ENCODE measurements at places on chromosomes 3 and 15. TPM values are rescaled to one million over a fixed set of nuclear protein-coding genes. Genes with fewer than 3 reads are reported as not detected.
A peak's percentile ranks its signal among the peaks of the same experiment; 100 is the strongest.

- no peak for DNase-seq
These were observed 305.1 kb downstream of the GAP43 start for GRCh38 chr3:115928376-115928775.

DNA sequence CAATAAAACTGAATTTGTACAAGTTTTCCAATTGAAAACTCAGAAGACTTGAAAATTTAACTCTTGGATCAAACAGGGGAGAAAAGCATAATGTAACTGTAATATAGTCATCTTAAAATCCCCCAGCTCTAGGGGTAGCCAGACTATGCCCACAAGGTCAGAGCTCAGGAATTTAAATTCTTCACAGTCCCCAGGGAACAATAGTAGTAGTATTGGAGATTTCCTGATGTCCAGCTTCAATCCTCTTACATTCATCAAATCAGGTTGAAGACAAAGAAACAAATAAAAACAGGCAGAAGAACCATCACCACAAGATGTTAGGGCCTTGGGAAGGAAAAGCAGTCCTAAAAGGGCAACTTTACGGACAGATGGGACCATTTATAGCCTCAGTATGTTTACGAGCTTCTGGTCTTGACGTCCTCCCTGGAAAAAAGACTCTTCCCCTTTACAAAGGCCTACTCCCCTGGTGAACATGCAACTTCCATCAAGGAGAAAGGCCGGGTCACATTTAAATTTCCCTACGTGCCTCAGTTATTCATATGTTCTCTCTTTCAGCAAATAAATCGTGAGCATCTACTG is 96.8 kb downstream of the PLCH1 start:
- no peak for DNase-seq

DNA sequence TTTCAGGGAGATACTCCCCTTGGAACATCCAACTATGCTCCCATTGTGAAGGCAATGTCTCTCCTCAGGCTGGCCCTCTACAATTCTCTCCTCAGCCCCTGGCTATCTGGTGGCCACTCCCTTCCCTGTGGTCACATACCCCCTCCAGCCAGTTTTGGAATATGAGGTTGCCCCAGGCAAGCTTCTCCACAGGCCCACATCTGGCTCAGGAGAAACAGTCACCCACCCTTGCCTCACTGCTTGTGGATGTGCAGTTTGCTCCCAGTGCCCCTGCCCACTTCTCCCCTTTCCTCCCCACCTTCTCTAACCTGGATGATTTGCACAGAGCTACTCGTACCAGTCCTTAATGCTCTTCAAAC is 15.7 kb upstream of the TIPARP start:
- no peak for DNase-seq

DNA sequence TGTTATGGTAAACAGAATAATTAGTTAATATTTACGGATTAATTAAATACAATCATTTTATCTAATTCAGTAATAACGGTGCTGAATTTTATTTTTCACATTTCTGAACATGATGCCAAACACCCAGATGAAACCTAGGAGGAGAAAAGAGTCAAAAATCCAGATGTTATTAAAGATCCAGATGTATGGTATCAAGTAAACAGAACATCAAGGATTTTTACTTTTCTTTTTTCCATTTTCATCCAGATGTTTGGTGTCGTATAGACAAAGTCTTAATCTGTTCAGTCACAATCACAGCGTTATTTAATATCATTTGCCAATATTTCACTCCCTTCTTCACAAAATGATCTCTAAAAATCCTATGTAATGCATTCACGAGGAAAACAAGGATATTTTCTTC is 64.0 kb upstream of the NR2F2 start:
- DNase-seq: no peak

- DNase-seq: no peak
These were observed 17.5 kb downstream of the ABCF3 start for GRCh38 chr3:184203526-184203925.

DNA sequence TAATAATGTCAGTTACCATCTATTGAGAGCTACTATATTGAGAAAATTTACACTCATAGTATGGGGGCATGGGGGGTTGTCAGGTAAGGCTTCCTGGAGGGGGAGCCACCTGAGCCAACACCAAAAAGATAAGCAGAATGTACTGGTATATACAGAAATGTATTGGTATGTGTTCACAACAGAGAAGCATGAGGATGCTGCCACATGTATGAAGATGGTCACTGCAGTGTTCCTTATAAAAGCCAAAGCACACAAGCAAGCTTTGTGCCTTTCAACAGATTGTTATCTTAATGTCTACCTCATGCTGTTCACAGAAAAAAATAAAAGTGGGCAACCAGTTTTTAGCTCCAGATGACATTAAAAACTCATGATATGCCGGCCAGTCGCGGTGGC is 149.0 kb downstream of the MAGI1 start:
- DNase-seq: no peak

DNA sequence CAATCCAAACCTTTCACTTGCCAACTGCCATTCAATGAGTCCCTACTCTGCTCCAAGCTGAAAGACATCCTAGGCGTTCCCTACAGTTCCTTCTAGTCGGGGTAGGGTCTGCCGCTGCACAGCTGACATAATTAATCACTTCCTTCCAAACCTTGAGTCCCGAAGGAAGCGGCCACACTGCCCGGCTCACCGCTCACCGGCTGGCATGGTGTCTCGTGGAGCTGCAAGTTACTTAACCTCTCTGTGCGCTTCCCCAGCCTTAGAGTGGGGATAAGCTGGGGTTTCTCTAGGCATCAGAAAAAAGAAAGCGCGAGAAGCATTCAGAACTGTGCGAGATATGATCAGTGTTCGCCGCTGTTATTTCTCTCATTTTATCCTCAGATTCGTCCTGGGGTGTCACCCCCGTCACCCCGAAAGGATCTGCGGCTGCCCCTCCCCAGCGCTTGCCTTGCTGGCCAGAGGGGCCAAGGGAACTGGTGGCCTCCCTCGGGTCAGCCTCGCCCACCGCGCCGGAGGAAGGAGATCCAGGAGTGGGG is 748 bp downstream of the MRPS25 start:
- peak; percentile 37 for DNase-seq

GRCh38 chr3:150419959-150420358 is 11.9 kb downstream of the TSC22D2 start:
- no peak for DNase-seq

DNA sequence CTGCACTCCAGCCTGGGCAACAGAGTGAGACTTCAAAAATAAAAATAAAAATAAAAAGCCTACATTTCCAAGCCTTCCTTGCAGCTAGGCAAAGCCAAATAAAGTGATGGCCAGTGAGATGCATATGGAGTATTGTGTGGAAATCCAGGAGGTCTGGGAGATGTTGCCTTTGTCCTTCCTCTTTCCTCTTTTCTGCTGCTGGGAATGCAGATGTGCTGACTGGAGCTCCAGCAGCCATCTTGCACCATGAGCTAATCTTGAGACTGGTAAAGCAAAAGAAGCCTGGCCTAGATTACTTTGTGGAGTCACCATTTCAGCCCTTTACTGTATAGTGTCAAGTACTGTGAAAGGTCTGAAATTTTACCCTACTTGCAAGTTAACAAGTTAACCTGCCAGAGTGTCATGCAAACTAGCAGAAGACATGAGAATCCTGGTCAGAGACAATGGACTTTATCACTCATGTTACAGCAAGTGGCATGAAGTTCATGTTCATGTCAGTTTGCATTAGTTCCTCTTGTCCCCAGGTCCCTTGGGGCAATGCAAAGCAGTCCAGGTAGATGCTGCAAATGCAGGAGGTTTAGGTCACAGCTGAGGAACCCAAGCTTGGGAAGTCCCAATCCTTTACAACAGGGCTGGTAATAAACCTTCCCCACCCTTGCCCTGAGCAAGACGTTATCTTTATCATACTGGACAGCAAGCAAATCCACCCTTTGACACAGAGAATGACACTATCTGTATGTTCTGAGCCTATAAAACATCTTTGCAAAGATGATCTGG is 103.1 kb downstream of the TLE3 start:
- DNase-seq: no peak

DNA sequence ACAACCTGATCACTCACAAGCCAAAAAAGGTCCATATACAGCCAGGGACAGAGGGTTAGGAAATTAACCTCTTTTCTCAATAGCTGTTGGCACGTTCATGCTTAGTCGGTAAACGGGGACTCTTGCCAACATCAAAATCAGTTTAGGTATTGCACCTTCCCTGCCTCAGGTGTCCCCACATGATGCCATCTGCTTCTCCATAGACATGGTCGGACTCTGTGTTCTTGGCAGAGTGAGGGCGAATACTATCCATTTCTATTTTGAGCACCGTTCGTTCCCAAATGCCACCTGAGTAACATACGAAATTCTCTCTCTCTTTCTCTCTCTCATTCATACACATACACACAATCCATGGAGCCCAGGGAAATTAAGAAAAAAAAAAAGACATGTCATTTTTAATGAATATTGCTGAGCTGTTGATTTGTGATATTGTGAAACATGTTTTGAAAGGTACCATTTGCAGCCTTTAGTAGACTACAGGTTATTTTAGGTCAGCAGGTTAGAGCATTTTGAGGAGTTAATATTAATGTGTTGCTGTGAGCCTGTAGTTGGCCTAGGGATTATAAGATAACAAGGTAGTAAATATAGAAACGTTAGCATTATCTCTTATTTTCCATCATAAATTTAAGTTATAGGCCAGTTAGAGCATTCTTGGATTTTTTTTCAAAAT is 78.5 kb downstream of the GHSR start:
- DNase-seq: no peak

DNA sequence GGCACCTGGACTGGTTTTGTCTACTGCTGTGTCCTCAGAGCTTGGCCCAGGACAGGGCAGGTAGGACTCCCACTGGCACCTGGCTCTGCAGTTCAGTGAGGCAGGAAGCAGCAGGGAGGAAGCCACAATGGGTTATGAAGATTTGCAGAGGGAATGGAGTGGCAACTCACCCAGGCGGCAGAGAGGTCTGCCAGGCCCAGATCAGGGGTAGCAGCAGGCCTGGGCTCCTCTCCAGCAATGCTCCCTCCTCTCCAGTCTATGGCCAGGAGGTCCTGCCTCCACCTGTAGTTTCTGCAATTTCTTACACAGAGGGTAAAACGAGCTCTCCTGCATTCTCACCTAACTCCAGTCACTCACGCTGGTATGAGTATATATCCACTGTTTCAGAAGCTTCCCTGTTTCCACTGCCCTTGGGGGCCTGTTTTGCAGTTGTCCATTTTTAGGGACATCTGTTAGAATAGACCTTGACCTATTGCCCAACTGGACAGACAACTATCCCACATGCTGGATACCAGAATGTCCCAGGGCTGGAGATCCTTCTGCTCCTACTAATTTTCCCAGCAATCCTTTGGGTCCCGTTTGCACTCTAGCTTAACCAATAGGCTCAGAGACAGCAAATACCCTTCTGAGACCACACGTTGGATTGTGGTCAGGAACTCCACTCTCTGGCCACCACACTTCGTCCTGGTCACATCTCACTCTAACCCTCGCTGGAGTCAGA is 35.2 kb downstream of the HMCES start:
- DNase-seq: no peak

- DNase-seq: peak; percentile 41
These were observed 88.9 kb downstream of the PTPRG start for GRCh38 chr3:61650276-61650675.

DNA sequence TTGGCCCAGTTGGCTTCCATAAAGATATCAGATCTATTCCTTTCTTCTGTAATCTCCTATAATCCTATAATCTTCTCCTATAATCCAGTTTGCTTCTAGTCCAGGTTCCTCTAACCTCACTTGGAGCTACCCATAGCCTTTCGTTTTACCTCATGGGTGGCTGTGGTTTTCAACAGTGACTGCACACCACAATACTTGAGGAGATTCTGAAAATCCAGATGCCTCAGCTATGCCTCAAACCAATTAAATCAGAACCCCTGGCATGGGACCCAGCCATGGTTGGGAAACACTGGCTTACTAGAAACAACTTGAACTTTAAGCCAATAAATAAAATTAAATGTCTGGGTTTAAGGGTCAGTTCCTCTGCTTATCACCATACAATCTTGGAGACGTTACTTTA is 86.1 kb upstream of the NTRK3 start:
- no peak for DNase-seq

- peak; percentile 78 for DNase-seq
These were observed 169.4 kb downstream of the TBC1D2B start for GRCh38 chr15:77907824-77908751.

- no peak for DNase-seq
These were observed 11.5 kb downstream of the SEMA7A start for GRCh38 chr15:74422265-74422651.

Gene XIRP1
- polyA plus RNA-seq: 0.40 TPM

Gene DYNLT2B
- 14.6 TPM for polyA plus RNA-seq

Gene GPR171
- polyA plus RNA-seq: 0.44 TPM

Gene LRRC34
- 1.2 TPM for polyA plus RNA-seq

Gene ASB14
- not detected for polyA plus RNA-seq

Gene ZNF662
- polyA plus RNA-seq: 10.6 TPM
